Esophagus squamous epithelium (tissue), 5 donors: ENCODE measurements at places on chromosomes 7 and 10.

- DNase-seq = no peak
Measured at GRCh38 chr7:46759711-46760480, 822.0 kb downstream of the TNS3 start.

GRCh38 chr7:47709451-47709850, 127.5 kb upstream of the TNS3 start:
- DNase-seq = no peak

DNA sequence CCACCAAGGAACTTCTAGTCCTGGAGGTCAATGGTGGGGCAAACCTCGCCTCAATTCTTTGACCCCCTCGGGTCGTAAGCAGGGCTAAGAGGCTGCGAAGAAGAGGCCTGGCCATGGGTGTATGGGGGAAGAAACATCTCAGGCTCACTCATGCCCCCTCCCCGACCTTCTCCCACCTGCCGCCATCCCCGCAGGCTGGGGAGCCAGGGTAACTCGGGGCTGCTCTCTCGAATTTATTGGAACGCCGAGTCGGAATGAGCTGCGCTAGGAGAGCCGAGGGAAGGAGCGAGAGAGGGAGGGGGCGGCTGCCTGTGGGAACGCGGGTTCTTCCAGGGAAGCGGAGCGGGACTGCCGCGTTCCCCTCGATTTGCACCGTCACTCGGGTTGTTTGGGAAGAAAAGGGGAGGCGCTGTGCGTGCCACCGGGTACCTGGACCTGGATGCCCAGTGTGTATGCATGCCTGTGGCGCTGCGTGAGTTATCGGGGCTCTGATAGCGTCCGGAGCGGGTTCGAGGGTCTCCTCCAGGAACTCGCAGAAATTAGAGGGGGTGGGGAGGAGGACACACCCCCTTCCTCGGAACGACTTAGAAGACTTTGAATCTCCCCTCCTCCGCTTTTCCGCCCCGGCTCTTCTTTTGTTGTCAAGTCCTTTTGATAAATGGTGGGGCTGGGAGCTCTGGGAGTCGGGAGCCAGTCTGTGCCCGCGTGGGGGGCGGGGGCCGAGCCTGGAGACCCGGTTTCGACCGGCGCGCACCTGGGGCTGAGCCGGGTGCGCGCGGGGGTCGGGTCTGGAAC, 1.8 kb upstream of the ZNF503 start:
- DNase-seq = no peak

- no peak for DNase-seq
Measured at GRCh38 chr10:14740684-14741247, 33.9 kb downstream of the FAM107B start.
